Renal pelvis (tissue), 12 donors: ENCODE measurements at places on chromosomes 2 and 18. TPM values are rescaled to one million over a fixed set of nuclear protein-coding genes. Genes with fewer than 3 reads are reported as not detected.
A peak's percentile ranks its signal among the peaks of the same experiment; 100 is the strongest.

DNA sequence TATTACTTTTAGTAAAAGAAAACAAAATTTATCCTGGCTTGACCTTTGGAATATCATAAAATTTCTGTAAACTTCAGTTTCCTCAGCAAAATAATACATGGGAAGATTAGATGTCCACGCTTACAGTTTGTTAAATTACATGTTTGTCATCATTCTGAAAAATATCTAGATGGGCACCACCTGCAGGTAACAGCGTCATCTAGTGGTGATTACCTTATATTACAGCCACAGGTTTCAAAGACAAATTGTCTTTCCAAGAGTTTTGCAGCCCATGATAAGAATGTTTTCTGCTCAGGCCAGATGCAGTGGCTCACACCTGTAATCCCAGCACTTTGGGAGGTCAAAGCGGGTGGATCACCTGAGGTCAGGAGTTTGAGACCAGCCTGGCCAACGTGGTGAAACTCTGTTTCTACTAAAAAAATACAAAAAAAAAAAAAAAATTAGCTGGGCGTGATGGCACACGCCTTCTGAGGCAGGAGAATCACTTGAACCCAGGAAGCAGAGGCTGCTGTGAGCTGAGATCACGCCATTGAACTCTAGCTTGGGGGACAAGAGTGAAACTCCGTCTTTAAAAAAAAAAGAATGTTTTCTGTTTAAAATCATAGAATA is 96.3 kb upstream of the RASGRP3 start:
- DNase-seq: no peak

GRCh38 chr2:202592566-202592965 is 42.2 kb upstream of the FAM117B start:
- DNase-seq: no peak

GRCh38 chr18:54125429-54125828 is 99.0 kb downstream of the MBD2 start:
- no peak for DNase-seq

DNA sequence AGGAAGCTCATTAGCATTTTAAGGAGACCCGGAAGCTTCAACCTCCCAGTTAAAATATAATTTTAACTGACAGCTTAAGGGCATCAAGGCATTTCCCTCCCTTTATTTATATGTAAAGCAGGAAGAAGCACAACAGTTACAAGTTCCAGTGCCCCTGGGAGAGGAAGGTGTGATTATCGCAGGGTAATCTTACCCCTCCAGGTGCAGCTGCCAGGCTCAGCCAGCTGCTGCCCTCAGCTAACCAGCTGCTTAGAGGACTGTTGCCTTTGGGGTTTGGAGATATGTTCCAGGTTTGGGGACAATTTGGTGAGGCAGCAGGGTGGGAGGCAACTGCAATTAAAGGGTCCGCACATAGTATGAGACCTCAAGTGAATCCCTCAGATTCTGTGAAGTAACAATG is 55.3 kb upstream of the SETBP1 start:
- DNase-seq: no peak

DNA sequence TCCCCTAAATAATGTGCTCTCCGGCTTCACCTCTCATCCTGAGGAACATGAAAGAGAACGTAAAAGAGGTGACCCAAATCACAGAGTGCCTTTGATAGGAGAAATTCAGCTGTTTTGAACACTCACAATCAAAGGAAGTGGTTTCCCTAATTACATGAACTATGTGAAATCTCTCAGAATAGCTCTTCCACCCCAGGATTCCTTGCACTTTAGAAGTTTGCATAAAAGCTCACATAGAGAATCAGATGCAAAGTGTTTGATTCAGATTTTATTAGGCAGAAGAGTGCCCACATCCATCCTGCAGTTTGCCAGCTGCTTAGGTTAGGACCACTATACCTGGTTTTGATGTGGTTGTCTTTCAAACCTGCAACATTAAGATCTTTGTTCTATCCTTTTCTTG is 61.0 kb downstream of the MAP3K20 start:
- no peak for DNase-seq

The SPEG gene
- 13.5 TPM for polyA plus RNA-seq

DNA sequence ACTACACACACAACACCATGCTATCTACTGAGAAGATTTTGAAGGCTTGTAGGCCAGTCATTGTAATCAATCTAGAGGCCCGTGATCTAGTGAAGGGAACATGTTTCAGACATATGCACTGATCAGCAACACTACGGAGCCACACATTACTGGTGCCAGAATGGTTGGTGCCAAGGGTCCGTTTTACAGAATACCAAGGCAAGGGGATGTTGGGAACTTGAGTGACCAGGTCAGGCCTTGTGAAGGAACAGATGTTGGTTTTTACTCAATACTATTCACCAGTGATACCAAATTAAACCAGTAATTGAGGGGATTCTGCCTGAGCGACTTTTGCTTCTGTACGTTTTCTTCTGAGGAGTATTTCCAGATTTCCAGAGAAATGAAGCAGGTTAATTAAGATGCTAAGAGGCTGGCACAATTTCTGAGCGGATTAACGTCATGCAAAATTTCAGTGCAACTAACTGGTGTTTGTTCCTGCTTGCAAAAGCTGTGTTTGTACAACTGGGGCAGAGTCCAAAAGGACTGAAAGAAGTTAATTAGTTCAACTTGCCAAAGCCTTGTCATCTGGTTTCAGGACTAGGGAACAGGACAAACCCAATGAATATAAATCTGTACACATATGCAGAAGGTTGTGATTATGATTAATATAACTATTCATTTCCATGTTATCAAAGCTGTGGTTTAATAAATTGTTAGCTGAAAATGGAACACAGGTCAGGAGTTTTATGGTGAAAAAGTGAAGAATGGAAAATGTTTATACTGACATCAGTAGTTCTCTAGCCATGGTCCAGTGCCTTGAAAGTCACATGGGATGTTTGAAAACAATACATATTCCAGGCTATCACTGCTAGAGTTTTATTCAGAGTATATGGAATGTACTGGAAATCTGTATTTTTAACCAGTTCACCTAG is 432.1 kb upstream of the DCC start:
- no peak for DNase-seq

DNA sequence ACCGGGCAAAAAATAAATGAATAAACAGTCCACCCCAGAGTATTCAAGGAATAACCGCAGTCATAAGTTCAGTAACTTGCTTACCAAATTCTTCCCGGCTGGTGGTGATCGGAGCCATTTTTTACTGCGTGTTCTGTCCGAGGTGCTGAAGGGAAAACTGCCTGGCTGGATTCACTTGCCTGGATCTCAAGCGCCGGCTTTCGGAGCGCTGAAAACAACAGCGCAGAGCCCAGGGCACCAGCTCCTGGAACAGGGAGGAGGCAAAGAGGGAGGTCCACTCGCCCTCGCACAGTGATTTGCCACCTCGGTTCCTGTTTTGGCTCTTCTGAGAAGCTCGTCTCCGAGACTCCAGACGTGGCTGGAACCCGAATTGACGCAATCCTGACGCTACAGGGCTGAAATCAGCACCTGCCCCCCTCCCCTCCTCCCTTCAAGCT is at the start of gene SYT4:
Gene SYT4 (minus strand): TSS at position 327 of the 437 bp plus-strand sequence. CDS start 209 bp downstream, at position 118.
- DNase-seq: peak; percentile 87

The MROH2A gene
- 0.33 TPM for polyA plus RNA-seq

- no peak for DNase-seq
Measured at GRCh38 chr2:183031911-183032794, 6.1 kb downstream of the NCKAP1 start.

DNA sequence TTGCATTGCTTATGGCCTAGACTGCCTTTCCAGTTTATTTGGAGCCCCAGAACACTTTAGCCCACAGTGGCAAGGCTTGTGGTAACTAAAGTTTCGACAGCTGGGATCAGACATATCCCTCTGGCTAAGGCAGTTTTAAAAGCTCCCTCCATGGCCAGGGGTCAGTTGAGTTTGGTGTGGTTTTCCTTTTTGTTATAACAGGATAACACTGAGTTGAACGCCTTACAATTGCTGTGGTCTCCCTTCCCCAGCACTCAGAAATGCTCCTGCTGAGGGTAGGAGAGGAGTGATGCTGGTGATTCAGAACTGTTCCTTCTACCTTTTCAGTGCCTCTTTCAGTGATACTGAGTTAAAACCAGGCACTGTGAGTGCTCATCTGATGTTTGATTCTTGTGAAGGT is 182.6 kb downstream of the GULP1 start:
- no peak for DNase-seq

The TEX44 gene
- not detected for polyA plus RNA-seq

DNA sequence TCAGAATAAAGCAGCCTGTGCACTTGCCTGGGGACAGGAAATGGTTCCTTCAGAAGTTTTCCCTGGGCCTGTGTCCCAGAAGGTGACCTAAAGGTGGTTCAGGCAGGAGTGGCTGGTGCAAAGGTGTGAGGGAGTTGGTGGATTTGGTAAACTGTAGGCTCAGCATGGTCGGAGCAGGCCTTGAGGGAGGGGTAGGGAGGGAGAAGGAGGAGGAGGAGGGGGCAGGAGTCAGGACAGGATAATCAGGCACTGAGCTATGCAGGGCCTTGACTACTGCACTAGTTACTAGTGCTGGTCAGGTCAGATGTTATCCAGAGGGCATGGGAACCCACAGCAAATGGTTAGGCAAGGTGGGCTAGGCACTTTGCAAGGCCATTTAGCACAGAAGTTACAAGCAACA is 21.3 kb downstream of the LYPD6B start:
- DNase-seq: no peak

DNA sequence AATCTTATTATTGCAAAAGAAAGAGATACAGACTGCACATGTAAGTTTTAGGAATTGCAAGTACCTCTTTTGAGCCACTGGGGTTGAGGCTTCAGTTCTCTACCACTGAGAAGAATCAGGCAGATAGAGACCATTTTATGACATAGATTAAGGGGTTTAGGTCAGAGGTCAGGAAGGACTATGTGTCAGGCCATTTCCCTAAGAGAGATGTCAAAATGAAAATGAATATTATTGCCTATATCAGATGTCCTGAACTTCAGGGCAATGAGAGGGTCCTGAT is 113.7 kb downstream of the GATA6 start:
- no peak for DNase-seq

- no peak for DNase-seq
Measured at GRCh38 chr2:166057370-166058164, 70.3 kb downstream of the SCN1A start.

- DNase-seq: no peak
Measured at GRCh38 chr18:57900906-57901435, 97.9 kb upstream of the ATP8B1 start.

DNA sequence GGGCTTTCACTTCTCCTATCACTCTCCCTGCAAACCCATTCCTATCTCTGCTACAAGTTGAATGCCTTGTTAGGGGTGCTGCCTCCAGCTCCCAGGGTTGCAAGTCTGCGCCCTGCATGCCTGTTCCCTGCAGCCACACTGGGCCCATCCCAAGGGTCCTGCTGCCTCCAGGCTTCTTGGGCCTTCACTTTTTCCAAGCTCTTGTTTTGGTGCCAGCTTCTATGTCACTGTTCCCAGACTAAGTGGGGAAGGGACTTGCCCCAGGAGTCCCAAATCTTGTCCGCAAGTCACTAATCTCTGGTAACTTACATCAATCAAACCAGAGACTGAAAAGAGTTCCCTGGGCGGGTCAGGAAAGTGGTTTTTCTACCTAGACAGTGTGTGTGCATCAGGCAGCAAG is 65.4 kb downstream of the ZCCHC2 start:
- no peak for DNase-seq

DNA sequence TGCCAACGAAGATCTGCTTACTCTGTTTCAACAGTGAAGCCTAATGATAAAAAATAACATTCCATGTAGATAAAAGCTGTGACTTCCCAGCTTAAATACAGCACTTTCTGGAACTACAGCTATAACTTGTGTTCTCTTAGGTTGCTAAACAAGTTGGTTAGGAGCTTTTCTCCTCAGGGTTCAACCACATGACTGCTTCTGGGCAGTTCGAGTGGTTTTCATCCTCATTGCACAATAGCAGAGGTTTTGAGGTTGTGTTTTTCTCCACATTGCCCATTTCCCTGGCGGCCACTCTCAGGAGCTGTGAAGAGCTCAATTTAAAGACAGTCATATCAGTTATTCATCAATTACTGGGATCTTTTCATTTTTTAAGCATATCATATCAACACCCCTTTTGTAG is 102.2 kb upstream of the CYP1B1 start:
- DNase-seq: no peak

DNA sequence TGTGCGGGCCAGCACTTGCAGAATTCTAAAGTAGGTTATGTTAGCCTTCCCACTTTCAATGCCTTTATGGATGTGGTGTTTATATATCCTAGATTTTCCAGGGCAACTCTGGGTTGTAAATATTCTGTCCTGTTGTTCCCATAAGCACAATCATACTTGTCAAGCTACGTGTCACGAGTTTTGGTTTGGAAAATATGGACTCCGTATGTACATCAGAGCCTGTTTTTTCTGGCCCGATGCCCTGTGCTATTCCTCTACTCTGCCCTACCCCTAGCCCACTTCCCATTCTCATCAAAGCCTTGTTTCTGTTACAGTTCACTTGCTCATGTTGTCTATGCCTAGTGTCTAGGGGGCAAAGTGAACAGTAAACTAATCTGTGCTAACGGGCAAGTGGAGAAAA is 27.0 kb upstream of the ZEB2 start:
- DNase-seq: no peak

GRCh38 chr2:54954705-54955357 is 95.4 kb downstream of the RTN4 start:
- DNase-seq: no peak

- DNase-seq: no peak
Measured at GRCh38 chr2:176508374-176508773, 239.1 kb downstream of the MTX2 start.

DNA sequence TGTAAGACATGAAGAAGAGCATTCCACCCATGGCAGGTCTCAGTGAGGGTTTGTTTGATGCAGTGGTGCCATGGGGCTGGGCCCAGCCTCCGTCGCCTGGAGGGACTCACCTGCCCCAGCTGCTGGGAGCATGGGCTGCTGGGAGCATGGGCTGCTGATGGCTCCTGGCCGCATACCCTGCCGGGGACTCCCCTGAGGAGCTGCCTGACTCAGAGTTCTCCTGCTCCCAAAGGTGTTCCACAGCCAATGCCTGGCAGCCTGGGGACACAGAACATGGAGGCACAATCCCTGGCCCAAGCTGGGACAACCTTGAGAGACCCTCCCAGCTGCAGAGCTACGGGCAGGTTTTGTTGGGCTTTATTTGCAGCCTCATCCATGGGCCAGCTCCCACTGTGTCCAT is 108.4 kb downstream of the COPS8 start:
- no peak for DNase-seq

GRCh38 chr18:22179174-22179573 is 9.8 kb downstream of the GATA6 start:
- no peak for DNase-seq

- DNase-seq: no peak
Measured at GRCh38 chr18:59916746-59917145, 16.9 kb downstream of the PMAIP1 start.

The CAPN14 gene
- polyA plus RNA-seq: 0.07 TPM

The VIT gene
- not detected for polyA plus RNA-seq
